Stimulated activated CD4-positive, alpha-beta T cell treated with anti-CD3 and anti-CD28 coated beads, Interleukin-1b, Interleukin-23, amount 100 ng/mL, for 4 hours (primary cell): ENCODE measurements at places on chromosomes 5 and 9.
A peak's percentile ranks its signal among the peaks of the same experiment; 100 is the strongest.

- DNase-seq, result no peak
Observed at GRCh38 chr9:96150324-96151227, 151.4 kb downstream of the HSD17B3 start.

DNA sequence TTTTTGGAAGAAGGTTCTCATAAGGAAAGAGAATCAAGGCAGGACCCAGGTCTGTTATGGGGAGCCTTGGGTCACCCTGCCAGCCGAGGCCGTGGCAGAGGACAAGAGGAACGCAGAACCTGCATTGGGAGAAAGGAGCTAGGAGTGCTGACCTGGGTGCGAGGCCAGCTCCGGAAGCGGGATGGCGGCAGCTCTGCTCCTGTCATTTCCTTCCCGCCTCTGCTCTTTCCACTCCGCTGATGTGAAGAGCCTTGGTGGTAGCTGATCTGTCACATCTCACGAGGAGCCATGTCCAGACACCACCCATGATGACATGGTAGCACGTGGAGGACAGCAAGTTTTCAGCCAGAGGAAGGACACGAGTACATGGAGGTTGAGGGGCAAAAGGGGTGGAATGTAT, 109.5 kb upstream of the COL5A1 start:
- DNase-seq, result no peak

DNA sequence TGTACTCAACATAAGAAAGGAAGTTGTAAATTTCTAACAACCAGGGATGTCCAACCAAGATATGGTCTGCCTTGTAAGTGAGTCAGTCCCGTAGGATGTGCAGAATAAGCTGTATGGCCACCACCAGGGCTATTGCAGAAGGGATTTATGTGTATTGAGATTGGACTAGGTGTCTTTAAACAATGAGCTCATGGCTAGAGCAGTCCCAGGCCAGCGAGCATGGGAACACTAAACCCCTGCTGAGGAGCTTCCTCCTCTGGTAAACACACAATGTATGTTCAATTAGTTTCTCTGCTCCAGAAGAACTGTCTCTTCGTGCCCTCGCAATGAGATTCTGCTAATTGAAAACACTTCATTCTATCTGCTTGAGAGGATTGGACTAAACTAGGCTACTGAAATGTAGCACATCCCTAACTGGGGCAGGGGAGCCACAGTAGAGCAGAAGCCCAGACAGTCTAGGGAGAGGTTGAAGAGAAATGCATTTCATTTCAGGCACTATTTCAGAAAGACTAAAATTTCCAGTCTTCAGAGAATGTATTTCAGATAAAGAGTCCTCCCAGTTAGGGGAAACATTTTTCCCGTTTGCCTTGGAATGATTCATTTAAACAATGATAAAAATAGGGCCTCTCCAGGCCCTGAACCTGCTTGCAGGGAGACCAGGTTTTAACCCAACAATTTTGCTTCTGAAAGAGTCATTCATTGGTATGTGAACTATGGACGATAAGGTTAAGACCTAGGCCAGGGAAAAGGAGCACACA, 154.7 kb downstream of the FAM114A2 start:
- DNase-seq, result no peak

DNA sequence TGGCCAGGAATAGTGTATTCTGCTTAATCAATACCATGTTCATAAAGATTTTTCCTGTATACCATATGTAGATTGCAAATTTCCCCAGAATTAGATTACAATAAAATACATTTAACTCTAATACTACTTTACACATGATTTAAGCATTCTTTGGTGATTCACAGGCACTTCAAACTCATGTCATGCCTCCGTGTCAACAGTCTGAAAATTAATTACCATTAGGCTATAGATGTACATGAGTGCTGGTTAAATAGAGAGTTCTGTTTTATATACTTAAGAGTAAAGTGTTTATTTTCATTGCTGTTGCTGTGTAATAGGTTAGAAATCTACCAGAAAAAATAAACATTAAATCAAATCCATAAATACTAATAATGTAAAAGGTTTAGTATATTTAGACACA, 159.8 kb downstream of the ZSWIM6 start:
- no peak for DNase-seq

- DNase-seq, result no peak
Observed at GRCh38 chr5:168809218-168809617, 230.1 kb upstream of the PANK3 start.

- no peak for DNase-seq
Observed at GRCh38 chr5:9373571-9373970, 172.3 kb downstream of the SEMA5A start.

DNA sequence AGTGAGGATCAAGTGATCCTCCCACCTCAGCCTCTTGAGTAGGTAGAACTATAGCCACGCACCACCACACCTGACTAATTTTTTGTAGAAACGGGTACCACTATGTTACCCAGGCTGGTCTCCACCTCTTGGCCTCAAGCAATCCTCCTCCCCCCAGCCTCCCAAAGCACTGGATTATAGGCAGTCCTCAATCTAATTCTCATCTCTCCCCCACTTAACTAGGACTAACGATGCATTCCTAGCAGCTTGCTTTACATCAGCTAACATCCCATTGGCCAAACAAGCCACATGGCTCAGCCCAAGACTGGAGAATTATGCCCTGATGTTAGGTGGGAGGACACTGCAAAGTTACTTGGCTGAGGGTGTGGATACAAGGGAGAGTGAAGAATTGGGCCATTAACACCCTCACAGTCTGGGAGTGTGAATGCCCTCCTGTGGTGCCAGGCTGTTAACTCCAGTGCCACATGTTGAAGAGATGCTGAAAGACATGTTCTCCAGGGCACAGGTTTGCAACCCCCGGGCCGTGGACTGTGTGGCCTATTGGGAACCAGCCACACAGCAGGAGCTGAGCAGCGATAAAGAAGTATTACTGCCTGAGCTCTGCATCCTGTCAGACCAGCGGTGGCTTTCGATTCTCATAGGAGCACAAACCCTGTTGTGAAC, 5.3 kb upstream of the ZNF367 start:
- DNase-seq, result no peak

GRCh38 chr5:151202381-151203139, 21.3 kb downstream of the CCDC69 start:
- DNase-seq, result no peak

DNA sequence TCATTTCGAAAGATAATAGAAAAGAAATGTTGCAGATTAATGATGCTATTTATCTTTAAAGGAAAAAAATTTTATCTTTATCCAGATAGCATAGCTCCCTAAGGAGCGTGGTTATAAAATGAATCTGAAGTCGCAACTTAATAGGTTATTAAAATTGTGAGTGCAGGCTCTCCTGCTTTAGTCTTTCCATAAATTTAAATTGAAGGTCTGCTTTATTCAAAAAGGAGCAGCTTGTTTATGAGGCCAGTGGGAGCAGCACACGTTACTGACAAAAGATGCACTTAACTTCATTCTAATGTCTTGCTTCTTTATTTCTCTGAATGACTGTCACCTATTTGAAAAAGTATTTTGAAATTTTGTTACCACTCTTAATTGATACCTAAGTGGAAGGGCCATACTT, 95.0 kb downstream of the ZCCHC7 start:
- DNase-seq, result no peak

- DNase-seq, result no peak
Observed at GRCh38 chr5:85441156-85441555, 1056.5 kb upstream of the EDIL3 start.

DNA sequence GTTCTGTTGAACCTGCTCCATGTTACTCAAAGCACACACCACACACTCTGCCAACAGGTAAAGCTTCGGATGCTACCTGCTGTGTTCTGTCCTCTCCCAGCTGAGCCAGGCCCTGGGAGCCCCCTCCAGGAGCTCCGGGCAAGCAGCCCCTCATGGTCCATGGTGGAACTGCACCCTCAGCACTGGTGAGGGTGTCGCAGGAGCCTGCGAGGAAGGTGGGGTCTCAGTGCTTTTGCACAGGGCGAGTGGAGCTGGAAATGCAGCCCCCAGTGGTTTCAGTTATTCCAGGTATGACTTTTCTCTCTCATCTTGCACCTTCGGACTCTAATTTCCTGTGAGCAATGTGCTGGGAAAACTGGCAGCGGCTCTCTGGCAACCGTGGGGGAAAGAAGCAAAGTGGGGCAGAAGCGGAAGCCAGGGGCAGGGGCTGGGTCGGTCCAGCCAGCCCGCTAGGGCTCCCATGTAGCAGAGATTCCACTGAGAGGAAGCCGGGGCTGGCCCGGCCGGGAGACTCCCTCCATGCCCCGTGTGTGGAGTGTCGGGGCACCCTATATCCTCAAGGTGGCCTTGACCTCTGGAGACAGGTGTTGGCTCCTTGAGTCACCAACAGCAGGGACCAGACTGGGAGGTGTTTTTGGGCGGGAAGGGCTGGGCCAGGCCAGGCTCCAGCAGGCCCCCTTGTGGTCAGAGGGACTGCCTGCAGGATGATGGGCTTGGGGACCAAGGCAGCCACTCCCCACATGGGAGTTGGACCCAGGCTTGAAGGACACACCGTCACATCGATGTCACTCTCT, 75.6 kb upstream of the PRSS3 start:
- peak; percentile 7 for DNase-seq

- DNase-seq, result no peak
Observed at GRCh38 chr5:20833081-20833627, 845.2 kb upstream of the CDH18 start.

DNA sequence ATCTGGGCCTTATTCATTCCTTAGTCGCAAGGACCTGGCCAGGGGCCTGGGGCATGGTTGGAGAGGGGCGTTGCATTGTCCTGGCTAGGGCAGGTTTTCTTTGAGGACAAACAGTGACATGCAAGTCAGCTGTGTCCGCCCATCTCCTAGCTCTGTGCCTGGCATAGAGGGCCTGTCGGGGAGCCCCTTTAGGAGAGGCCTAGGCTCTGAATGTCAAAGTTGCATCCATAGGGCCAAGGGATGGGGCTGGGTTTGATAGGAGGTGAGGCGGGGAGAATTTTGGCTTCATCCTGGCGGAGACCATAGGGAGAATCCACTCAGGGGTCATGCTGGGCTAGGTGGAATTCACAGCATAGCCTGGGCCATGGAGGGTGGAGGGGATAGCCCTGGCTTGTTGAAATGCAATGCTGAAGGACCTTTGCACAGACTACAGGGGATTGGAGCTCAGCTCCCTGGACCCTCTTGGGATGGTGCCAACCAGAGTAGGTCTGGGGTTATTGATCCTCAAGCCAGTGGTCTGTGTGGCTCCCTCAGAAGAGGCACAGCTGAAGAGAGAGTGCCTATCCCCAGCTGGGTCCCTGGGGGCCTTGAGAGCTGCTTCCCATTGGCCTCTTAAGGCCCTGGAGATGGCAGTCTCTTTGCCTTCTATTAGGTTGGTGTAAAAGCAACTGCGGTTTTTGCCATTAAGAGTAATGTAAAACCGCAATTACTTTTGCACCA, 104.0 kb downstream of the RGS3 start:
- DNase-seq, result no peak

GRCh38 chr9:95788021-95788420, 87.5 kb upstream of the ERCC6L2 start:
- no peak for DNase-seq

- no peak for DNase-seq
Observed at GRCh38 chr5:112560371-112560770, 141.3 kb upstream of the EPB41L4A start.

DNA sequence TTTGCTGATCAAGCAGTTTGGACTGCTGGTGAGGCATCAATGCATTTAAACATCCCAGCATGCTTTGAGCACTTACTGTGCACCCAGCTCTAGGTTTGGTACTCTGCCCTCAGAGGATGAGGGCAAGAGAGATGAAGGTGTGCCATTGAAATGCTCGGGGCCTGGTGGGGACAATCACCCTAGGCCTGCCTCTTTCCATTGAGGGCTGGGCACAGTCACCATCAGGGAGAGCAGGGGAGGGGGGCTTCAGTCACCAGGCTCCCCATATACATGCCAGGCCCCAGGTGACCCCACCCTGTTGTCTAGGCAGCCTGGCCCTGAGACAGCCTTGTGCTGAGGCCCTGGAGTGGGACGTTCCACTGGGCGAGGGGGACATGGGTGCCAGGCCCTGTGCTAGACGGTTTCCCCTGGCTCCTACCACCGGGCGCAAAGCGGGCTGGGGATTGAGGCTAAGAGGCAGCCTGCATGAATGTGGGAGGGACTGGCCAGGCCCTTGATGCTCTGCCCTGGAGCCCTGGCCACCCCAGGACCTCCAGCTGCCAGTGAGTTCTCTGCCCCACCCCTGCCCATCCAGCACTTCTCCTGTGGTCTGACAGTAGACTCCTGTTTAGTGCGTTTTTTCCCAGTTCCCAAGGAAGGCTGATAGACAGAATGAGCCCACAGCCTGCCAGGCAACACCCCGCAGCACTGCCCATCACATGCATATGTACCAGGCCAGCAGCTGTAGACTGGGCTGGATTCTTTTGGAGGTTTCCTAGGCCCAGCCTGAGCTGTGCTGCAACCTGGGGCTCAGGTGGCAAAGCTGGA, 18.9 kb downstream of the TCF7 start:
- DNase-seq, result no peak
